ENCODE measurements at places on chromosomes 13 and 19. TPM values are rescaled to one million over a fixed set of nuclear protein-coding genes. Genes with fewer than 3 reads are reported as not detected.

The RXFP2 gene
- not detected for total RNA-seq

The ZNF709 gene
- total RNA-seq = 0.96 TPM

The PLIN3 gene
- 66.9 TPM for total RNA-seq

The TICAM1 gene
- total RNA-seq = 4.3 TPM

The C19orf67 gene
- 0.48 TPM for total RNA-seq

The PLIN4 gene
- 8.7 TPM for total RNA-seq

The LILRA5 gene
- not detected for total RNA-seq

The RNF225 gene
- 3.0 TPM for total RNA-seq

The OSCAR gene
- 1.1 TPM for total RNA-seq

The ZNF480 gene
- 2.2 TPM for total RNA-seq

The LRG1 gene
- not detected for total RNA-seq

The CEACAM19 gene
- 1.7 TPM for total RNA-seq

The TNNT1 gene
- total RNA-seq = 79.9 TPM

The TPTE2 gene
- not detected for total RNA-seq

The ZNF625 gene
- 7.7 TPM for total RNA-seq

The IER2 gene
- 23.0 TPM for total RNA-seq

The C19orf44 gene
- total RNA-seq = 1.2 TPM

The GNA15 gene
- total RNA-seq = 207 TPM

The AMH gene
- total RNA-seq = not detected

The FBXO27 gene
- 9.6 TPM for total RNA-seq

The MAP4K1 gene
- not detected for total RNA-seq

The RFPL4AL1 gene
- not detected for total RNA-seq

The TBXA2R gene
- not detected for total RNA-seq

The IGSF23 gene
- total RNA-seq = 0.48 TPM

The HS6ST3 gene
- total RNA-seq = not detected

The HCN2 gene
- 0.21 TPM for total RNA-seq

The ITGBL1 gene
- 0.24 TPM for total RNA-seq

The ZNF324B gene
- 10.4 TPM for total RNA-seq

The B3GNT3 gene
- 4.8 TPM for total RNA-seq

The USHBP1 gene
- total RNA-seq = under 0.01 TPM

The CLEC17A gene
- not detected for total RNA-seq

The ZGLP1 gene
- 0.21 TPM for total RNA-seq

The KMT2B gene
- 7.9 TPM for total RNA-seq

The MATK gene
- not detected for total RNA-seq

The ZNF627 gene
- 24.6 TPM for total RNA-seq

The ZNF568 gene
- total RNA-seq = 5.1 TPM

The LATS2 gene
- total RNA-seq = 10.6 TPM

The TMEM255B gene
- total RNA-seq = 3.0 TPM

The PROZ gene
- total RNA-seq = not detected

The NUFIP1 gene
- 2.2 TPM for total RNA-seq

The C5AR2 gene
- total RNA-seq = not detected

The C3 gene
- 32.8 TPM for total RNA-seq

All from tracheal epithelial cell (primary cell).